ENCODE measurements at places on chromosomes 13 and 19. TPM values are rescaled to one million over a fixed set of nuclear protein-coding genes. Genes with fewer than 3 reads are reported as not detected.

The SPACA7 gene
- not detected for total RNA-seq

The SLITRK6 gene
- not detected for total RNA-seq

The ZNF433 gene
- 2.0 TPM for total RNA-seq

The FCHO1 gene
- 0.65 TPM for total RNA-seq

The ZNF527 gene
- total RNA-seq, result 3.3 TPM

The CD22 gene
- total RNA-seq, result 0.22 TPM

The C13orf42 gene
- total RNA-seq, result not detected

The COL5A3 gene
- under 0.01 TPM for total RNA-seq

The ZNF432 gene
- 3.5 TPM for total RNA-seq

The ZNF563 gene
- total RNA-seq, result 1.5 TPM

The MAST3 gene
- 2.0 TPM for total RNA-seq

The TNFSF9 gene
- 0.40 TPM for total RNA-seq

The CD209 gene
- total RNA-seq, result not detected

The NAPA gene
- total RNA-seq, result 69.5 TPM

GRCh38 chr13:99320693-99321481 lies 13.7 kb upstream of the GPR183 start:
- DNase-seq, result peak; percentile 95

DNA sequence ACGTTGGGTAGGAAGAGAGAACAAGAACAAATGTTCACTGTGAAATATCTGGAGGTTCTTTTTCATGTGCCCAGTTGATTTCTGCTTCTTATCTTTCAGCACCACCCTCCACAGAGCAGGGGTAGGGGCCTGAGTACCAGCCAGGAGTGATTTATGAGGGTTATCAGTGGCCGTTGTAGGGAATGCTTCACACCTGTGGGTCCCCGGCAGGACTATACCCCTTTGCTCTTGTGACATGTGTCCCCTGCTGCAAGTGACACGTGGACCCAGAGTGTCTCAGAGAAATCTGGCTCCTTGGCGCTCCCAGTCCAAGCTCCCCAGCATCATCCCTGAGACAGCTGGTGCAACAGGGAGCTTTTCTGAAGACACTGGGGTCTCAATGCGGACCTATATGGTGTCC lies 29.7 kb downstream of the SIAH3 start:
- DNase-seq, result no peak

DNA sequence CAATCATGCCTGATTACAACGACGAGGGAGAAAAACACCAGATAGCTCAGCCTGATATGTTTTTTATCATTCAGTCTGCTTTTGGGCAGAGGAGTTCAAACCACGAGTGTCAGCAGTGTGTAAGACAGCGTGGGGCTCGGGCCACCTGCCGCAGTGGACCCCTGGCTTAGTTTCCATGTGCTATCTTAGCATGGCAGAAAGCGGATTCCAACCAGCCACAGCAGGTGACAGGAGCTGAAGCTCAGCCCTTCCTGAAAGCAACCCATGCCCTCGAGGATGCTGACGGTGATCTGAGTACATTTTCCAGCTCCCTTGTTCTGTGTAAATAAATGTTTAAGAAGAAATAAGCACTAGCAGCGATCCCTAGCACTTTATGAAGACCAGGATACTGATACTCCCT lies 32.2 kb upstream of the MBNL2 start:
- no peak for DNase-seq

DNA sequence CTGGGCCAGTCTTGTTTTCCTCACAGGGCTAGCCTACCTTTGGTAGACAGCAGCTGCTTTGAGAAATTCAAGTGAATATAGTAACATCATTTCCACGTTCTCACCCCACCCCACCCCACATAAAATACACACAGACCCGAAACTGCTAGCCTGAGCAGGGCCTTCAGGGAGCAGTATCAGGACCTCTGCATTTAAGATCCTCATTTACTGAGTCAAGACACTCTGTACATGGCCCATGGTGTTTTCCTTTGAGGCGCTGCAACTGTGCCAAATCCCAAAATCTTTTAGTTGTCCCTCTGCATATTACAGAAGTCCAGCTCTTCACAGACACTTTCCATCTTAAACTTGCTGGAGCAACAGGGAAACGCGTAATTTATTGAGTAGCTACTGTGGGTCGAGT lies 43.0 kb downstream of the ESD start:
- DNase-seq, result no peak

- DNase-seq, result no peak
These were observed 53.6 kb downstream of the SMARCA4 start for GRCh38 chr19:11014403-11014911.

DNA sequence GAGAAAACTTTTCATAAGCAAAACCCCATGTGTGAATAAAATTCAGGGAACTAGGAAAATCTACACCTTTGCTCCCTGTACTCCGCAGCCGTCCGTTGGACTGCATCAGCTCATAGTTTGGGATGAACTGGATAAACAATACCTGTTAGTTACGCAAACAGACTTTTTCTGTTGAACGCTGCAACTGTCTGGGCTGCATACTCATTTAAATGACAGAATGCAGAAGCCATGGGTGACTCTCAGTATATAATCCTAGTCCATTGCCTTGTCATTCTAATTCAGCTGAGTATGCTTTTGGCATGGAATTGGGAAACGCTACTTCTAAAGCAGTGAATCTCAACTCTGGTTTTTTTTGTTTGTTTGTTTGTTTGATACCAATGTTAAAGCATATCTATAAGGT lies 151.6 kb downstream of the SLITRK1 start:
- DNase-seq, result no peak

DNA sequence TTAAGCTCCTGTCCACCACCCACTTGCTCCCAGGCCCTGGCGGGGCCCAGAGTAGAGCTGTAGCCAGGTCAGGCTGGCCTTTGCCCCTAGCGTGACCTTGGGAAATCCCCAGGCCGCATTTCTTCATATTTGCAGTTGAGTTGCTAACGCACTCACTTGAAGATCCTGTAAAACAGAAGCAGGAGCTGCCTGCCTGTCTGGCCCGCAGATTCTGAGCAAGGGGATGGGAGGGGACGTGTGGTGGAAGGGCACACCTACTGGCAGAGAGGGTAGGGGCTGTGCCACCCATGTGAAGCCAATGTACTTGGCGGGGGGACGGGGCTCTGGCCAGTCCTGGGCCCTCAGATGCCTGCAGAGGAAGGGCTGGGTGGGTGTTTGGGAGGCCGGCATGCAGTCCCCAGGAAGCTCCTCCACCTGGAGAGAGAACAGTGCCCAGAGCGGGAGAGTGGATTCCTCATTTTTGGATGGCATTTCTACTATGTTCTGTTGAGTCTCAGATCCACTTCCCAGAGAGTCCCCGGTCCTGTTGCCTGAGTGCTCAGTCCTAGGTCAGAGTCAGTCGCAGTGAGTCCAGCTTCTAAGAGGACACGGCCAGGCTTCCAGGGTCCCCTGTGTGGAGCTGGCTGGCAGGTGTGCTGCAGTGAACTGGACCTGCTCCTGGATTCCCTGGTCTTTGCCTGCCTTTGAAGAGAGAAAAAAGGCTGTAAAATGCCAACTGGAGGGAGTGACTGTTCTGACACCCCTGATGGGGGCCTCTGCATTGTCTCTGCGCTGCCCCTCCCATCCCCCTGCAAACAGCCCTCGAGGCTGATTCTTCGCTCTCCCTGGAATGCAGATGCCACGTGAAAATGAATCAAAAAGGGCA lies 62.9 kb downstream of the GGACT start:
- no peak for DNase-seq

DNA sequence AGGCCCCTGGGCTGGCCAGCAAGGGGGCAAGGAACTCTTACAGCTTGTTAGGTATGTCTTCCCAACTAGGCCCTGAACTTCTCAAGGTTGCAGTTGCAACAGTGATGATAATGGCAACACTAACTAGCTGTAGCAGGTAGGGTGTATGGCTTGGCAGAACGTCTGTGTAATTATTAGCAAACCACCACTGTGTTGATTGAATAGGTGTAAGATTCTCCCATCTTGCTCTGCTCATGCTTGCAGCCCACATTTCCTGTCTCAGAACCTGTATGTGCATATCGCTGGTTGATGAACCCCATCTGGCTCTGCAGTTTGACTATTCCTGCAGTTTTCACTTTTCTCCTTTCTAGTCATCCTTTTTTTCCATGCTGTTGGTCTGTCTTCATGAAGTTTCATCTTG lies 178.8 kb downstream of the KATNAL1 start:
- no peak for DNase-seq

DNA sequence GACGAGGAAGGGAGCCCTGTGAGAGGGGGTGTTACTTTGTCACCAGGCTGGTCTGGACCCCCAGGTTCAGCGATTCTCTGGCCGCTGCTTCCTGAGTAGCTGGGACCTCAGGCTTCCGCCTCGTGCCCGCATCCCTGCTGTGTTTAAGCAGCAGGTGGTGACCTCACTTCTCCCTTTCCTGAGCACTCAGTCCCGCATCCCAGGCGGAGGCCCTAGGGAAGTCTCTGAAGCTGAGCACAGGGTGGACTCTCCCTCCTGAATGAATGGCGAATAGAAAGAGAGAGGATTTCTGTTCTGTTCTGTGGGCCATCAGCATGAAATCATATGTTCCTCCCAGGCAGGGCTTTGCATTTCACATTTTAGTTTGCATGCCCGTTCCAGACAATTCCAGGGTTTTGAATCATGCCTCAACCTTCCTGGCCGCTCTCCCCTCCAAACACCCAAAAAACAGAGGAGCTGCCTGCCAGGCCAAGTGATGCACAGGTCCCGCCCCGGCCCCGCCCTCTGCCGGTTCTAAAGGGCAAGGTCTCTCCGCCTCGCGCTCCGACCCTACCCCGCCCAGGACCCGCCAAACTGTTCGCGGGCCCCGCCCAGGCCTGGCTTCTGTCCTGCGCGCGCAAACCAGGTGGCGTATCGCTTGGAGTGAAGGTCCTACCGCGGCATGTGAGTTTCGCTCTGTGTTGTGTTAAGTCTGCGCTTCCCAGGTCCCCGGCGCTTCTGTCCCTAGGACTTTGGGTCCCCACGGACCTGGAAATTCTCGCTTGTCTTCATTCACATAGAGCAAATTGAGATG lies 35.1 kb upstream of the ZNF808 start:
- no peak for DNase-seq

GRCh38 chr19:42200116-42200715 lies 17.3 kb downstream of the DEDD2 start:
- DNase-seq, result no peak

GRCh38 chr13:49585220-49586157 lies at the start of gene RCBTB1:
Gene RCBTB1, minus strand, starts transcription at chr13:49585558. Its CDS starts 18,279 bp downstream, at chr13:49567279.
- peak; percentile 70 for DNase-seq

DNA sequence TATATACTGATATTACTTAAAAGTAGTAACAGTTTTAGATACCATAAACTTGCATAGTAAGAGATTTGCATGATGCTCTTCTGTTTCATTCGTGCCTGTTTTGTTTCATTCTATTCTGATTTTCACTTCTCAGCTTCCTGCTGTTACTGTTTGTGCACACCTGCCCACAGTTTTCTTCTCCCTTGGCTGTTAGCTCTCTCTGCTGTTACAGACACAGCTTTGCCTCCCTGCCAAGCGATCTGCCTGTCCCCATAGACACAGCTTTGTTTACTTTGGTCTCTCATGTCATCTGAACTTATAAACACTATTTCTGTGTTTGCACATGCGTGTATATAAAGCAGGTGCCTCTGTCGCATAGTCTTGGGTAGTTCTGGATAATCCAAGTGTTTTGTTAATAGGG lies 21.4 kb upstream of the UPF3A start:
- no peak for DNase-seq

GRCh38 chr19:31111741-31112140 lies 237.5 kb downstream of the TSHZ3 start:
- DNase-seq, result no peak

DNA sequence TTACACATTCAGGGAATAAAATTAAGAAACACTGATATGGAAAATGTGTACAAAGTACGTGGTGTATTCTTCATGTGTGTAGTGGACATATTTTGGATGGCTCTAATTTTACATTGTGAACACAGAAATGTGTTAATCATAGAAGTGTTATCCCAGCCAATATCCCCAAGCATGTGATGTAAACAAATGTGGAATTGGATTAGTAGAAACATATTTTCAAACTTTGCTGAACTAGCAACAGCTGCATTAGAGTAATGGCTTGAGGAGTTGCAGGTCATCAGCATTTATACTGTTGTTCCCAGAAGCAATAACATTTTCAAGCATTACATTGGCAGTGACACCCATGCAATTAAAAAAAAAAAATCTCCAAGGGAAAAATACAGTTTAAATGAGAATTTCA lies 600.6 kb downstream of the SLITRK1 start:
- no peak for DNase-seq

- no peak for DNase-seq
These were observed 58.3 kb upstream of the ZNF507 start for GRCh38 chr19:32287086-32287485.

DNA sequence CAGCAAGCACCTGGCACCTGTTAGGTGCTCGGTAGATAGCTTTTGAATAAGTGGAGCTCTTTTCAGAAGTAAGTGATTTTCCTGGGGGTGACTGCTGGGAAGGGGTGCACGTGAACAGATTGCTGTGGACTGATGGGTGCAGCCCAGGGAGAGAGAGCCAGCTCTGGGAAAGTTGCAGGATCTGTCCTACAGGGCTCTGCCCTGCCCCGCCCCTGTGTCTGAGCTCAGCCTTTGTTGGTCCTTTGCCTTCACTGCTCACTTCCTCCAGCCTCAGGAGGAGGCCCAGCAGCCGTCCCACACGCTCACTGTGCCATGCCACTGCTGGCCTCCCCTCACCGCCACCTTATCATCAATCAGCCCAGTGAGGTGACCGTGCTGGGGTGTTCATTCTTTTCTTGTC lies 33.7 kb upstream of the TEX29 start:
- no peak for DNase-seq

GRCh38 chr19:5394551-5395505 lies 54.2 kb upstream of the PTPRS start:
- DNase-seq, result no peak

DNA sequence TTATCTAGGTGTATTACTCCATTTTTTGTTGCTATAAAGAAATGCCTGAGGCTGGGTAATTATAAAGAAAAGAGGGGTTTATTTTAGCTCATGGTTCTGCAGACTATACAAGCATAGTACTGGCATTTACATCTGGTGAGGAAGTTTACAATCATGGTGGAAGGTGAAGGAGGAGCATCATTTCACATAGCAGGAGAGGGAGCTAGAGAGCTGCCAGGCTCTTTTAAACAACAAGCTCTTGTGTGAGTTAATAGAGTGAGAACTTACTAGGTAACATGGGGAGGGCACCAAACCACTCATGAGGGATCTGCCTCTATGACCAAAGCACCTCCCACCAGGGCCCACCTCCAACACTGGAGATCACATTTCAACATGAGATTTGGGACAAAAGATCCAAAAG lies 221.7 kb upstream of the GPC6 start:
- no peak for DNase-seq

DNA sequence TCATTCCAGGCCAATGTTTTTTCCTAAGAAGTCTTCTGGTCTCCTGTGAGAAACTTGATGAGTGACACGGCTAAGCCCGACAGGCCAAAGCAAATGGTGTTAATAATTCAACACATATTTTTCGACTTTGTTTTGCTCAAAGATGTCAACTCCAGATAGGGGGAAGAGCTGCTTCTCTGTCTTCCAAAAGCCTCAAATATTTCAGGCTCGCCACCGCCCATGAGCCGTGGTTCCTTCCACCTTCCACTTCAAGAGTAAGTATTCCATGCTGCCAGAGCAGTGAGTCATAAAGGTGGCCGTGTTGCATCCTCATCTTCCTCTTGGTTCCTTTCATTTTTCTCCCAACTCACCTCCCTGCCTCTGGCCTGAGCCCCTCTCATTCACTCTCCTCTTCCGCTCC lies 272.6 kb downstream of the EFNB2 start:
- DNase-seq, result no peak

- DNase-seq, result no peak
These were observed 6.4 kb upstream of the LGALS13 start for GRCh38 chr19:39595950-39596349.

GRCh38 chr13:48603375-48603774 lies 50.4 kb upstream of the CYSLTR2 start:
- DNase-seq, result no peak

GRCh38 chr19:16894080-16894479 lies 5.3 kb downstream of the F2RL3 start:
- no peak for DNase-seq
